Endothelial cell of umbilical vein (primary cell): ENCODE measurements at places on chromosomes 3 and 15. TPM values are rescaled to one million over a fixed set of nuclear protein-coding genes. Genes with fewer than 3 reads are reported as not detected.

DNA sequence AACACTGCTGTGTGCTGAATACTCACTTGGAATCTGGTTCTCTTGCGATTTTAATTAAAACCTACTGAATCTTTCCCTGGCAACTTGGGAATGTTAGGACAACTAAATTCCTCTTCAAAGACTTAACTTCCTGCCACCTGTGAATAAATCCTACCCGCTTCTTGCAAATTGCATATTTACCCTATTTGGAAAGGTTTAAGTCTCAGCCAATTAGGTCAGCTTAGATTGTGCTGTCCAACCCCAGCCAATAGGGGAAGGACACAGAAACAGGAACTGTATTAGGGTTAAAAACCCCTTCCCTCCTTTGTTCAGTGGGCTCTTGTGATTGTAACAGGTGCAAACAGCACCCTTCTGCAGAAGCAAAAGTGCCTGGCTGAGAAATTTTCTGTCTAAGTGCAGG lies 38.6 kb upstream of the FSTL1 start:
- no peak for DNase-seq

DNA sequence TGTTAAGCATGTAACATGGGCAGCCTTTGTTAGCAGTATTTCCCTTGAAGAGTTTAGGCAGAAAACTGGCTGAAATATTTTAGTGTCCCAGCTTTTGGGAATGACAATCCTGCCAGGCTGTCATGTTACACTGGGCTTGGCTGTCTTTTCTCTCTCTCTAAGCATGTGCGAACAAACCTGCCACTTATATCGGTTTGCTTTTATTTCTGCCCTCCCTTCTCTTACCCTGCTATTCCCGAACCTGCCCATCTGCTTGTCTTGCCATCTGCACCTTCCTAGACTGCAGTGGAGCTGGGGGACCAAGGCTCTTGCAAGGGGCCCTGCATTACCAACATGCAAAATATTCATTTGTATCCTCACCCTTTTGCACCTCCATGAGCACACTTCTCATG lies 339.6 kb downstream of the EPHB1 start:
- no peak for DNase-seq

GRCh38 chr3:55339819-55340218 lies 147.3 kb downstream of the WNT5A start:
- no peak for DNase-seq

- peak; percentile 34 for DNase-seq
Measured at GRCh38 chr3:182979103-182979673, 1.1 kb downstream of the DCUN1D1 start.

Gene ECE2
- not detected in 2 replicates for polyA plus RNA-seq
